ENCODE measurements at places on chromosomes 3 and 15. TPM values are rescaled to one million over a fixed set of nuclear protein-coding genes. Genes with fewer than 3 reads are reported as not detected.

C2CD4A gene
- 0.16 TPM for total RNA-seq

PPM1L gene
- 90.3 TPM for total RNA-seq

MNS1 gene
- total RNA-seq = 1.9 TPM

CCR5 gene
- total RNA-seq = 0.16 TPM

SV2B gene
- total RNA-seq = 33.5 TPM

EIF5A2 gene
- 9.5 TPM for total RNA-seq

CSPG5 gene
- total RNA-seq = 131 TPM

CA12 gene
- total RNA-seq = 8.7 TPM

GHSR gene
- total RNA-seq = not detected

PRR20G gene
- total RNA-seq = not detected

GOLGA8M gene
- total RNA-seq = not detected

PRTG gene
- total RNA-seq = 3.0 TPM

RPS17 gene
- total RNA-seq = 1,719 TPM

SCAANT1 gene
- not detected for total RNA-seq

FGF7 gene
- total RNA-seq = 0.31 TPM

C15orf62 gene
- not detected for total RNA-seq

ABCC5 gene
- 55.4 TPM for total RNA-seq

PTH1R gene
- 2.3 TPM for total RNA-seq

ACAD11 gene
- 36.0 TPM for total RNA-seq

LYSMD2 gene
- 21.8 TPM for total RNA-seq

SLC24A5 gene
- total RNA-seq = not detected

TRIM59 gene
- 14.3 TPM for total RNA-seq

SLC49A4 gene
- total RNA-seq = 32.1 TPM

CELF6 gene
- 6.7 TPM for total RNA-seq

ATRIP gene
- total RNA-seq = 5.9 TPM

FBXO22 gene
- total RNA-seq = 23.2 TPM

SLC6A6 gene
- 24.8 TPM for total RNA-seq

FBLN2 gene
- total RNA-seq = 9.4 TPM

NME9 gene
- total RNA-seq = 2.3 TPM

HYAL1 gene
- 0.16 TPM for total RNA-seq

Data from occipital lobe (tissue), 3 donors.